ENCODE measurements at places on chromosomes 5 and 9.

- DNase-seq: peak; percentile 95
Measured at GRCh38 chr5:135139381-135140134, 105.5 kb upstream of the PITX1 start.

DNA sequence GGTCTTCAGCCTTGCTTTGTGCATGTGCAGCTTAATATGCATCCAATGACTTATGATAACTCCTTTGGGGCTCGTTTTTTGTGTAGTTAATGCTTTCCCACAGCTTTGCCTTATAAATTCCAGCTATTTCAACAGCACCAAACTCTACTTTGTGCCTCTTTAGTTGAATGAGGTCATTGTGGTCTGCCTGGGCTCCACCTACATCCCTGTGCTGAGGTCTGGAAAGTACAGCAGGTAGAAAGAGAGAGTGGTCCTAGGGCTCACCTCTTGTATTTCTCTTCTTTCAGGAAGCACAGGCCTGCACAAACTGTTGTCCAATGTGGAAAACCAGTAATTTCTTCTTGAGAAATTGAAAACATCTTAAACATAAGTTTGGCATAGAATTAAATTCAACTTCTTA lies 167.2 kb downstream of the XRCC4 start:
- no peak for DNase-seq

- DNase-seq: no peak
Measured at GRCh38 chr9:33645706-33646105, 121.7 kb downstream of the ANKRD18B start.

- peak; percentile 39 for DNase-seq
Measured at GRCh38 chr5:65395526-65396155, 86.1 kb downstream of the ADAMTS6 start.

DNA sequence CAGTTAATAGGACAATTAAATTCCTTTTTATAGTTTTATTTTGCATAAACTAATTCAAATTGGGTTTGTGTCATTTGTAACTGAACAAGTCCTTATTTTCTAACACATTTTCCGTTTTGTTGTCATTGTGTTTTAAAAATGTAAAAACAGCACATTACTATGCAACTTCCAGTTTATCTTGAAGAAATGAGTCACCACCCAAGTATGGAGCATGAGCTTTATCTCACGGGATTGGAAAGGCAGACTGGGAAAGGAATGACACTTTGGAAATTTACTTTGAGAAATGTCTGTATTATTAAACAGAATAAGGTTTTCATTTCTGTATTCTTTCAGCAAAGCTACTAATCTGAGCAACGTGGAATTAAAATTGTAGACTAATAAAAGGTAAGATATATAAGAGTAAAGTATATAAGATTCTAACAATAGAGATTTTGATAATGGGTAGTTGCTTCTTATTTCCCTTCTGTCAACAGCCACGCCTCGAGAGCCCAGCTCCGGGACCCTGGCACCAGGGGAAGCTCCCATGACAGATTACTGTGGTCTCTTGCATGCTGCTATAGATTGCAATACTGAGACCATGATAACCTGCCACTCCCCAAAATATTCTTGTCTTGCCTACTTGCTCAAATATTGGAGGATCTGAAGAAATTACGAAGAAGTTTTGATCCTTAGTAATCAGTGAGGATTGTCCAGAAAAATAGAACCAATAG lies 433.1 kb downstream of the CHSY3 start:
- DNase-seq: peak; percentile 76

- DNase-seq: no peak
Measured at GRCh38 chr9:84419031-84419602, 78.6 kb upstream of the SLC28A3 start.

DNA sequence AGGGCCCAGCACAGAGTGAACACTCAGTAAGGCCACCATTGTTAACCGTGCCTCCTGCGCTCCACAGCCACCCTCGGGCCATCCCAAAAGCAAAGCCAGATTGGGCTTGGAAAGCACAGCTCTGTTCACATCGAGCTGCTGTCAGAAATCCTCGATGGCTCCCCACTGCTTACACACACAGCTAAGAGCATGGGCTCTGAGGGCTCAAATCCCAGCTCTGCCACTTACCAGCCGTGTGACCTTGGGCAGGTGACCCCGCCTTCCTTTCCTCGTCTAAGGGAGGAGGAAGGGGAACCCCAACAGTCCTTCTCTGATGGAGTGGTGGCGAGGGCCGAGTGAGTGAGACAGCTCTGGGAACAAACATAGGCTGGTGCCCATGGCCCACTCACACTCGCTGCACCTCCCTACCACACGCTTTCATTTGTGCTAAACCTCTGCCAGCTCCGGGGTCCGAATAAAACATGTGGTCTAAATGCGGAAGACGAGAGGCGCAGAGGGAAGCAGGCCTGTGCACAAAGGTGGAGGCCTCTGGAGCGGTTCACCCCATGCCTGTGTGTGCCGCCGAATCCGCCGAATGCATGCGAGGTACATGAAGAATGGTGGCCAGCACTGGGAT lies 139.3 kb downstream of the PAX5 start:
- DNase-seq: no peak

- DNase-seq: no peak
Measured at GRCh38 chr9:94981723-94982090, 255.2 kb downstream of the AOPEP start.

- DNase-seq: no peak
Measured at GRCh38 chr5:110268985-110269384, 457.5 kb downstream of the TMEM232 start.

GRCh38 chr9:68500457-68501381 lies 40.0 kb downstream of the TMEM252 start:
- DNase-seq: peak; percentile 40

DNA sequence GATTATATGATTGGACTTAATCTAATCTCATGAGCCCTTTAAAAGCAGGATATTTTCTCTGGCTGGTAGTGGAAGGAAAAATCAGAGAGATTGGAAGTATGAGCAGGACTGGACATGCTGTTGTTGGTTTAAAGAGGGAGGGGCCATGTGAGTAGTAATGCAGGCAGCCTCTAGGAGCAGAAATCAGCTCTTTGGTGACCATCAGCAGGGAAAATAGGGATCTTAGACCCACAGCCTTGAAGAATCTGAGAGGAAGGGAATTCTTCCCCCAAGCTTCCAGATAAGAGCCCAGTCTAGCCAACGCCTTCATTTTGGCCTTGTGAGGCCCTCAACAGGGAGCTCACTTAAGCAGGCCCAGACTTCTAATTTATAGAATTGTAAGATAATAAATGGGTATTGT lies 9.5 kb downstream of the SH3GL2 start:
- no peak for DNase-seq

- DNase-seq: no peak
Measured at GRCh38 chr5:148352696-148353095, 17.3 kb downstream of the SPINK9 start.

- DNase-seq: no peak
Measured at GRCh38 chr5:1983919-1984695, 101.4 kb upstream of the IRX4 start.

DNA sequence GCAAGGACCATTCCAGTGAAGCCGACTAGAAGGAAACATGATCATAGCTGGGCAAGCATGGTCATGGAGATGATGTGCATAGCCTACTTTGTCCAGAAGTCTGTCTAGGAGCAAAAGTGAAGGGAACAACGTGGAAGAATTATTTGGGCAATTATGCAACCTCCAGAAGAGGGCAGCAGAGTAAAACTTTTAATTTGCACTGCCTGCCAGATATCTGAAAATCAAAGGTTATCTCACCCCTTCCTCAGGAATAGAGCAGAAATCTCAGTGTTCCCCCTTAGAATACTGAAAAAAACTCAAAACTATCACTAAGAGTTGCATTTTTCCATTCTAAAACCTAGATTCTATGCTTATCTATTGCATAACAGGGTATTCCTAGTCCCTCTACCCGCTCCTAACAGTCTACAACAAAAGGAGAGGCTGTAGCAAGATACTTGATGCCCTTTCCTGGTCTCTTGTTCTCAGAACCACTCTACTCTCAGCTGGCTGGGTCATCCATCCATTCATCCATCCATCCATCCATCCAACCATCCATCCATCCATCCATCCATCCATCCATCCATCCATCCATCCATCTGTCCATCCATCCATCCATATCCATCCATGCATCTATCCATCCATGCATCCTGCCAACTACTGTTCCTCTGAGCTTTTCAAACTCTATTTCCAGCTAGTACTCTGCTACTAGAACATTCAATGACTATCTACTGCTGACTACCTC lies 8.4 kb upstream of the SETD9 start:
- DNase-seq: peak; percentile 34

- no peak for DNase-seq
Measured at GRCh38 chr9:93225417-93225816, 41.5 kb downstream of the WNK2 start.

- DNase-seq: no peak
Measured at GRCh38 chr9:98917746-98918487, 25.8 kb upstream of the COL15A1 start.

- DNase-seq: no peak
Measured at GRCh38 chr9:109981091-109981490, 201.1 kb downstream of the PALM2AKAP2 start.

DNA sequence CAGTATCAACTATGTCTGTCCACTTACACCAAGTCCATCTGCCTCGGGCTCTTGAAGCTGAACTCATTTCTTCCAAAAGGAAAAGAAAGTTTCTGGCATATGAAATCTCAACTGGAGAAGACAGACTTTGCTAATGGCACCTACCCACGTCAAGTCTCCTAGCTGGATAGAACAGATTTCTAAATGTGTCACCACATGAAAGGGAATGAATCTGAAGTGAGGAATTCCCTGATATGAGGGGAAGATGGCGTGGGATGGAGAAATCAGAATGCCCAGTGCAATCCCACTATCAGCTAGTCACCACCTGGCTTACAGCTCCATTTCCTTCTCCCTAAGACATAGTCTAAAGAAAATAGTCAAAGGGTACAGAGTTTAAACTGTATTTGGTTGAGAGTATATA lies 144.7 kb downstream of the PAPPA start:
- no peak for DNase-seq

DNA sequence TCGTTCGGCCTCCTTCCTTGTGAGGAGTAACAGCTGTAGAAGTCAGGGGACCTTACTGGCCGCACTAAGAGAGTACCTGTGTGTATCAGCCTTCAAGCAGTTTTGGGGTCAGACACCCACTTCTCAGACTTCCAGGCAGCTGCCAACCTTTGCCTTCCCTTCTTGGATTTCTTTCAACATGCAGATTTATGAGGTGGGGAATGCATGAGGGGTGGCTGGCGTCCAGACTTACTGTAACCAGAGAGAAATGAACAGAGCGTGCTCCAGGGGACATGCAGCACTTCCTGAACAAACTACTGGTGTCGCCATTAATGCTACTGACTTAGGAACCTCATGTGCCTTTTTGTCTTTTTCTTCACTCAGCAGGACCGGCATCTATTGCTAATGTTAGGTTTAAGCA lies 46.7 kb downstream of the INSYN2B start:
- DNase-seq: peak; percentile 45

DNA sequence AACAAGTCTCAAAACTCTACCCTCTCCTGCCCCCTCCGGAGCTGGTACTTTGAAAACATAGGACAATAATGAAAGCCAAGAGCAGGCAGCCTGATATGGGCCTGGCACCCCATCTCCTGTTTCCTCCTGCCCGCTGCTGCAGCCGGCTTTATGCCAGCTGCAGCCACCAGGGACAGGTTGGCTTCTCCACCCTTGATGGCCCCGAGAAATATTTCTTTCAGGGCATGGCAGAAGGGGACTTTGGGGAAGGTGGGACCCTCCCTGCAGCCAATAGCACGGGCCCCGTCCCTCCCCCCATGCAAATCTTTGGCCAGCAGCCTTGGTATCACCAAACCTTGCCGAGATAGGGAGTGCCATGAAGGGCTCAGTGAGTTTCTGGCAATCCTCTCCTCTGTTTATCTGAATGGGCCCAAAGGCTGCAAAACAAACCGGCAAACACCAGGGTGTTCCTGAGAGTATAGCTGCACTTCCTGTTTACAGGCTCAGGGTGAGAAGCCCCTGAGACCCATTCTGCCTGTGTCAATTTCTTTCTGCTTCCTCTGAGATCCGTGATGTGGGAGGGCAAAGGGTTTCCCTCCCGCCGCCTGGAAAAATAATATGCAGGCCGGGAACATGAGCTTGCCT lies 73.4 kb upstream of the BOD1 start:
- DNase-seq: no peak

DNA sequence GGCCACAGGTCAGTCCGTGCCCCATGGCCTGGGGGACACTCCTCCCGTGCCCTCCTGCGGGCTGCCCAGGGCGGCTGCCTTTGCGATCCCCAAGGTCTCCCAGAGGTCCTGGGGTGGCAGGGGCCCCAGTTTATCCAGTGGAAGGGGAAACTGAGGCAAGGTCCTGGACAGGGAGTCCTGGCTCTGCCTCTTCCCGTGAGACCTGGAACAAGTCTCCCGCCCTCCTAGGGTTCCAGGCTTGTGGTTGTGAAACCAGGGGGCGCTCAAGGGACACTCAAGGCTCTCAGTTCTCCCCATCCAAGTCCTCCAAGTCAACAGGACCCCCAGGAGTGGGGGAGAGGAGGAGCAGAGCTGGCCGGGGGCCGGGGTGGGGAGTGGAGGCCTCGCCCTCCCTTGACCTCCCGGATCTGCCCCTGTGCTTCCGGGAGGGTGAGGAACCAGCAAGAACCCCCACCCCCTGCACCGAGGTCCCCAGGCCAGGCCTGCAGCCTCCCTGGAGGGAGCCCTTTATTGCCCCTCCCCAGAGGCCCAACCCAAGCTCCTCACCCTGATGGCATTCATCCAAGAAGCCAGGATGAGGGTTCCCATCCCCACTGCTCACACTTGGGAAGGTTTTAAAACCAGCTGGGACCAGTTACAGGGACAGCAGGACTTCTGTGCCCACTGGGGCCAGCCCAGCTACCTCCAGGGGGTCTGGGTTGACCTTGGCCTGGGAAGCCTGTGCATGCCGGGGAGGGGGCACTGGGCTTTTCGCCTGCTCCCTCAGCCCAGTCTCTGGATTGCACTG lies 24.7 kb upstream of the TMEM250 start:
- no peak for DNase-seq

DNA sequence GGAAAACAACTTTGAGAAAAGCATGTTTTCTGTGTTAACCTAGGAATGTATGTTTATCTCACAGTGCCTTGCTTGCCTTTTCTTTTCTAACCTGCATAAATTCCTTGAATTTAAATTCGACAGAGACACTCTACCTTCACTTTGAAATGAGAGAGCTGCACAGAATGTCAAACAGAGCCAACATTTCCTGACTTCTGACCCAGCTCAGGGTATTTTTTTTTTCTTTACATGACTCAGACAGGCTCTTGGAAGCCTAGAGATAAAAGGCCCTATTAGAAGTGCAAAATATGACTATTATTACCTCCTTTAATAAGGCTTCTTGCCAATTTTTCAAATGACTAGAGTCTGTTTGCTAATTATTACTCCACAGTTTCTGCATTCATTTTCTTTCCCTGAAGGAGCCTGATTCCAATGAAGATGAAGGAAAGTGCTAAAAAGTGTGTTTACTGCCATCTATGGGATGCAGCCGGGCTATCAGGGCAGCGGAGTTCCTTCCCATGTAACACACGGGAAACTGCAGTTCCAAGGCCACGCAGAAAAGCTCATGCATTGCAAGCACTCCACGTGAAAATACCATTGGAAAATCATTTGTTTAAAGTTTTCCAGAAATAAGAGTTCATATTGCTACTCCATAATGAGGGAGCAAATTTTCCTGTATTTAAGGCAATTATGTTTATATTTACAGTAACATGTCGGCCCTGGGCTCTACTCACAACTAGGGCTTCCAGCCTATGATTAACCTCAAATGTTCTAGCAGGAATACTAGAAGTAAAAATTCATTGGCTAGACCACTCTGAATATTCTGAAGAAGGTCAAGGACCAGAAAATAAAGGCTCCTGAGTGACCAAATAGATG lies 485.6 kb downstream of the ZSWIM6 start:
- peak; percentile 58 for DNase-seq

GRCh38 chr5:168646335-168646734 lies 67.2 kb upstream of the PANK3 start:
- DNase-seq: no peak

GRCh38 chr5:92946546-92946945 lies 634.5 kb downstream of the NR2F1-AS1 start:
- DNase-seq: no peak
